ENCODE measurements at places on chromosomes 3 and 15.
A peak's percentile ranks its signal among the peaks of the same experiment; 100 is the strongest.

- no peak for DNase-seq
Measured at GRCh38 chr15:56786966-56787365, 53.7 kb upstream of the ZNF280D start.

DNA sequence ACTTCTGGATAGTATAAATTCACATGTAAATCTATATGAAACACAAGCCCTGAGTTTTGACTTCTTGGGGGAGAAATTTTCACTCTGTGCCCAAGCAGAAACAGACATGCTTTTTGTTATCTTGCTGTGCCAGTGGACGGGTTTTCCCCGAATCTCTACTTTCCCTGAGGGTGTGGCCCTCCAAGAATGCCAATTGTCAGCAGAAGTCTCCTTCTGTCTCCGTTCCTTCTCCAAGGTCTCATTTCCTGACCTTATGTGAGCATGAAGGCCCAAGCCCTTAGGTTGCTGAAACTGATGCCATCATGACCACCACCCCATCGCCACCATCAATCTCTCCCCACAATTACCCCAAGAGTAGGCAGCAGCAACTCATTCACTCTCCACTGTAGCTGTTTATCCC, 253.8 kb downstream of the XXYLT1 start:
- DNase-seq: no peak

GRCh38 chr3:56802378-56802745, 613 bp upstream of the ARHGEF3 start:
- DNase-seq: no peak

- no peak for DNase-seq
Measured at GRCh38 chr3:79001255-79001654, 766.5 kb downstream of the ROBO1 start.

- no peak for DNase-seq
Measured at GRCh38 chr3:174072675-174073074, 675.1 kb downstream of the NLGN1 start.

GRCh38 chr15:62491642-62492041, 326.6 kb upstream of the C2CD4B start:
- no peak for DNase-seq

- DNase-seq: no peak
Measured at GRCh38 chr15:69511716-69512340, 59.2 kb downstream of the RPLP1 start.

- no peak for DNase-seq
Measured at GRCh38 chr3:153429821-153430220, 267.8 kb downstream of the RAP2B start.

- DNase-seq: no peak
Measured at GRCh38 chr3:21599890-21600289, 151.1 kb downstream of the ZNF385D start.

DNA sequence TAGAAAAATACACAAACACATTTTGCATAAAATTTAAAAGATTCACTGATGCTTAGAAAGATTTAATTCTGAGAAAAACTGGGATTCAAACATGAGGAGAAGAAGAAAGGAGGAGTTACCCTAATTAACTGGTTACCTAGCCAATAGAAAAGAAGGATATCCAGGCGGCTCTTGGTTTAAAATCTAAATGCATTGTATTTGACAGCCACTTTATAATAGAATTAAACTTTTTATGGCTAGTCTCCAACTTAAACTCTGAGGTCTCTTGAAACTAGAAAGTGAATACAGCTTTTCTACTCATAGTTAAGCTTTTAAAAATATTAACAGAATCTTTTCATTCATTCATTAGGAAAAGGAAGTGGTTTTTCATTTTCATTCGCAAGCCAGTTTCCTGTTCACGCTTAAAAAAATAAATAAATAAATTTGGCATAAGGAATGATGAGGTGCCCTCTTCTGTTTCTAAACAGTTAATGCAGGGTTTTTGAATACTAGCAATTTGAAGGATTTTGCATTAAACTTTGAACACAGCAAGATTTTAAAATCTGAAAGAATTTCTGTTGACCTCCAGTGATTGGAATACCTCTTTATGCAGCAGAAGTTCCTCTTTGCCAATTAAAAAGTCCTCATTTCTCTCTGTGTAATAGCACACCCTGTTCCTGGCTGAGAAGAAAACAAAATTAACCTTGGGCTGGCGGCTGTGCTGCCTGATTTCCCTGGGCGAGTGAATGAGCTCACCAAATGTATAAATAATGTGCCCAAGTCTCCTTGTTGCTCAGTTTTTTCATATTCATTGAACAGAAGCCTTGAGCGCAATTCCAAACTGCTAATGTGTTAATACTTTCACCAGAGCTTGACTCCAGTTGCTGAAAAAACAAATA, 105.1 kb downstream of the ZMAT3 start:
- peak; percentile 3 for DNase-seq

DNA sequence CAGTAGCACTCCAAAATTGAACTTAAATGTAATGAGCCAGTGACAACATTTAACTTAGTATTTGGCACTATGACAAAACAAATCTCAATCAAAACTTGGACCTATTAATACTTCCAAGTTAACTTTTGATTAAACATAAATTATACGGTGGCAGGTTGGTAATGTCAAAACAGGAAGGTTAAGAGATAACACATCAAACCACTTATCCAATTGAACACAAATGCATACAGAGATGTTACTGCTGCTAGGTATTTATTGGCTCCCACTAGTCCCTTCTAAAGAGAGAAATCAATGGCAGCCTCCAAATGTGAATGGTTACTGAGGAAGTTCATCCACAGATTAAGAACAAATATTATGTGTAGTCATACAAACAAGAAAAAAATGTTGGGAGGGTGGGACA, 1.8 kb downstream of the GSK3B start:
- DNase-seq: no peak

DNA sequence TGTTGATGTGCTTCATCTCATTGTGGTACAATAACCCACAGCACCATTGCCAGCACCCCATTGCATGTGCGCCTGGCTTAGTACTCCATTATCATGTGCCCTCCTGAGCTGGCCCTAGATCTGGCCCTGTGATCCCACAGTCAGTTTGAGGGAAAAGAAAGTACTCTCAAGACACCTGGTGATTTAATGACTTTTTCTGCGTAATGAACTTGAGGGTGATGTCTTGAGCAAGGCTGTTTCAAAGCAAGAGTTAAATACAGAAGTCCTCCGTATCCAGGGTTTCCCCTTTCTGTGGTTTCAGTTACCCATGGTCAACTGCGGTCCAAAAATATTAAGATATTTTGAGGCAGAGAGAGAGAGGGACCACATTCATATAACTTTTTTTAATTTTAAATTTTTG, 16.3 kb downstream of the C3orf20 start:
- DNase-seq: no peak

- no peak for DNase-seq
Measured at GRCh38 chr15:52656412-52656811, 22.8 kb downstream of the ATOSA start.

DNA sequence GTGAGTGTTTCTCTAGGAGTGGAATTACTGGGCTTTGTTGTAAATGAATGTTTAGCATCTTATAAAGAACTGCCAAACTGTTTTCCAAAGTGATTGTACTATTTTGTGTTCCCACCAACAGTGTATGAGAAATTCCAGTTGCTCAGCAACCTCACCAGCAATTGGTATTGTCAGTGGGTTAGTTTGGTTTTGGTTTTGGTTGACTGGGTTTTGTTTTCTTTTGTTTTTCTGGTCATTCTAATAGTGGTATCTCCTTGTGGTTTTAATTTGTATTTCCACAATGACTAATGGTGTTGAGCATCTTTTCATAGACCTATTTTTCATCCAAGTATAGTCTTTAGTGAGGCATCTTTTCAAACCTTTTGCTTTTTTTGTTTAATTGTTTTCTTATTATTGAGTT, 27.1 kb downstream of the FILIP1L start:
- no peak for DNase-seq

DNA sequence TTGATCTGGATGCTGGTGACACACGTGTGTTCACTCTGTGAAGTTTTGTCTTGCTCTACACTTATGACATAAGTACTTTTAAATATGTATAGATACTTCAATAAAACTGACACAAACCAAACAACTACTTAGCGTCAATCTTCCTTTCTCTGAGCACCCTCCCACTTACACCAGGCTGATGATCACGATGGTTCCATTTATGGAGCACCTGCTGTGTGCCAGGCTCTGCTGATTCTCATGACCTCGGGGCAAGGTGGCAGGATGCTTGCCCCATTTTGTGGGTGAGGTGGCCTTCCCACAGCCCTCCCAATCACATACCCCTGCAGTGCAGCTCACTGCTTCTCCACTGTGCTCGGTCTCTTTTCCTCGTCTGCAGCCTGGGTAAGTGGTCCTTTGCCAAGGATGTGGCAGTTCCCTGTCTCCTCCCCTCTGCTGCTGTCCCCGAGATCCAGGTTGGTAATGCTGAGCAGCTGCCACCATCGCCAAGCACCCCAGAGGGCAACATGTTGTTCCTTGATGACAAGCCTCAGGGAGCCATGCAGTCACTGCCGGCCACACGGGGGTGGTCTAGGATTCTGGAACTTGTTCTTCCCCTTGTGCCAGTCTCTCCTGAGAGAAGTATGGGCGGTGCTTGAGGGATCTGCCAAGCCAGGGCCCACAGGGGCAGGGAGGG, 20.6 kb upstream of the ADCY5 start:
- DNase-seq: no peak

- no peak for DNase-seq
Measured at GRCh38 chr15:80710635-80711554, 15.8 kb downstream of the ABHD17C start.

- no peak for DNase-seq
Measured at GRCh38 chr3:13067778-13068177, 5.5 kb downstream of the IQSEC1 start.

DNA sequence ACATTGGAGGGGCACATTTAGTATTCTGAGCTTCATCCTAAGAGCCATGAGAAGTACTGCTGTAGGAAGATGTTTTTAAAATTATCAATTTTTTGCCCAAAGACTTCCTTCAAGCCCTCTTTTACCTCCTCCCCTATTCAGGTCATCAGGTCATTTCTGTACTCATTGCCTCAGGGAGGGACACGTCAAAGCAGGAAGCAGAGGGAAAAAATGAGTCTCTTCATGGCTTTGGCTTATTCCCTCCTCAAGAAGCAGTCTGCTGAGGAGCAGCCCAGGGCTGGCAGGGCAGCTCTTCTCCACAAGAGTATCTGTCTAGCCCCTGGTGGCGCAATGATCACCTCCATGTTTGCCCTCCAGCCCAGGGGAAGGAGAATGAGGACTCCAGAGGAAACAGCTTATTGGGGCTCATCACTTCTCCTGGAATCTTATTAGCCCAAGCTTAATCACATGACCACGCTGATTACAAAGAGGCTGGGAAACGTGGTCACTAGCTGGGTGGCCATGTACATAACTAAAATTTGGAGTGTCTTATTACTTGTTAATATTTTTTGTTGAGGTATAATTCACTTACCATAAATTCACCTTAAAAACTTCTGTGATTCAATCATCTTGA, 44.2 kb upstream of the GATA2 start:
- DNase-seq: no peak

DNA sequence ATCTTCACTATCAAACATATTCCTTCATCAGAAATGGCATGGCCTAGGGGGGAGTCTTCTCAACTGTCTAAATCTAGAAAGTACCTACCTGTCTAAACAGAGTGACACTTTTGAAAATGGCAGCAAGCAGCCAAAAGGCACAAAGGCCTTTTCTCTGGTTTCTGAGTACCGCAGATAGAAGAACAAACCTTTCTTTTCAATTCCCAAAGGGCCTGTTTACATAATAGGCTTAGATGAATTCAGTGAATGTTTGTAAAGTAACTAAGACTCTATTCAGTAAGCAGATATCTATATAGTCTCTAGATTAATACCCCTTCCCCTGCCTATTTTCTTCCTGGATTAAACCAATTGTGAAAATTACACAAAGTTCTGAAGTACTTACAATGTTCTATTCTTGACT, 7.1 kb downstream of the MYEF2 start:
- DNase-seq: no peak

GRCh38 chr3:58386626-58387365, 46.8 kb downstream of the PDHB start:
- no peak for DNase-seq

GRCh38 chr3:44932271-44932670, 43.7 kb downstream of the ZDHHC3 start:
- DNase-seq: no peak

DNA sequence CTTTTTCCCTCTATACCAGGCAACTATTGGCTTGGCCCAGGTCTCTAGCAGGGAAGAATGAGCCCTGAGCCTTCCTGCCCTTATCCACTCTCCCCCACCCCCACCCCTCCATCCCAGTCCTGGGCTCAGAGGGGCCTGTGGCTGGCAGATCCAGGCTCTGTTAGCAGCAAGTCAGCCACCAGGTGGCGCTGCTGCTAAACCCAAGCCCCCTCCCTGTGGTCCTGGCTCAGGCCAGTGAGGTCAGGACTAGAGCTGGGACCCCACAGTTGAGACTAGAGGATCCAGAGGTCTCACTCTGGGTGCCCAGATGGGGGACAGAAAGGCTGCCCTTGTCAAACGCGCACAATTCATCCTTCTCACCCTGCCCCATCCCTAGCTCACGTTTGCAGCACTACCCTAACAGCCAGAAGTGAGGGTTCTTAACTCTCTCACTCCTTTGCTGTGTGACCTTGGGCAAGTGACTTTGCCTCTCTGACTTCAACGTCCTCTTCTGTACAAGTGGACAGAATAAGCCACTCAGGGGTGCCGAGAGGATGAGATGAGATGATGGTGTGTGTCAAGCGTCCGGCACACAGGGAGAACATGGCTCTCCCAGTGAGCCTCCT, 46.8 kb upstream of the SLC6A1 start:
- no peak for DNase-seq

DNA sequence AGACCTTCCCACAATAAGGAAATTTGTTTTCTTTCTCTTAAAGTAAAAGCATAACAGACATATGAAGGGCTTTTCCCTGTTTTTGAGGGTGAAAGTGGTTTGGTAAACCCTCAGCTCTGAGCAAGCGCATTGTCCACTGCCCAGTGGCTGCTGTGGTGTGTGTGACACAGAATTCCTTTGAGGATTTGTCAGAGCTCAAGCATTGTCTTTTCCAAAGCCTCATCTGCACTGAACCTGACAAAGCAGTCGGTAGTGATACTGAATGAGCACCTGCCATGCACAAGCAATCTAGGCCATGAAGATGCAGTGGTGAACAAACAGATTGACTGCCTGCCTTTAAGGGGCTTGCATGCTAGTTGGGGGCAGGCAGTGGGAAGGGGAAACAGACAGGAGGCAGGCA, 128.3 kb downstream of the PLCL2 start:
- no peak for DNase-seq

- no peak for DNase-seq
Measured at GRCh38 chr15:49706805-49707204, 86.0 kb downstream of the DTWD1 start.

DNA sequence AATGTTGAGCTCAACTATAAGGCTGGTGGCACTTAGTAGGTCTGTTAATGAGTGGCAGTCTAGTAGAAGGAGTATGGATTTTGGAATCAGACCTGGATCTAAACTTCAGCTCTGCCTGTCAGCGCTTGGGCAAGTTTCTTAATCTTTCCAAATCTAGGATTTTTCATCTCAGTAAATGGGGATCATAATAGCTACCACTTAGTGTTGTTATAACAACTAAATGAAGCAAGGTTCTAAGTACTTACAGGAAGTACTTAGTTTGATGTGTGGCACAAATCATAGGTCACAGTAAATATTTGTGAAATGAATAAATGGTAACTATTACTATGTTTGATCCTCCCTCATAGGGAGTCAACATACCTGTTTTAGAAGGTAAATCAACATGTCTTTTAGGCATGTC, 31.4 kb downstream of the SLC49A4 start:
- no peak for DNase-seq
